ENCODE measurements at places on chromosomes 16 and 17.

GRCh38 chr16:31382485-31383161, 10.5 kb upstream of the ITGAD start:
- DNase-seq: no peak

DNA sequence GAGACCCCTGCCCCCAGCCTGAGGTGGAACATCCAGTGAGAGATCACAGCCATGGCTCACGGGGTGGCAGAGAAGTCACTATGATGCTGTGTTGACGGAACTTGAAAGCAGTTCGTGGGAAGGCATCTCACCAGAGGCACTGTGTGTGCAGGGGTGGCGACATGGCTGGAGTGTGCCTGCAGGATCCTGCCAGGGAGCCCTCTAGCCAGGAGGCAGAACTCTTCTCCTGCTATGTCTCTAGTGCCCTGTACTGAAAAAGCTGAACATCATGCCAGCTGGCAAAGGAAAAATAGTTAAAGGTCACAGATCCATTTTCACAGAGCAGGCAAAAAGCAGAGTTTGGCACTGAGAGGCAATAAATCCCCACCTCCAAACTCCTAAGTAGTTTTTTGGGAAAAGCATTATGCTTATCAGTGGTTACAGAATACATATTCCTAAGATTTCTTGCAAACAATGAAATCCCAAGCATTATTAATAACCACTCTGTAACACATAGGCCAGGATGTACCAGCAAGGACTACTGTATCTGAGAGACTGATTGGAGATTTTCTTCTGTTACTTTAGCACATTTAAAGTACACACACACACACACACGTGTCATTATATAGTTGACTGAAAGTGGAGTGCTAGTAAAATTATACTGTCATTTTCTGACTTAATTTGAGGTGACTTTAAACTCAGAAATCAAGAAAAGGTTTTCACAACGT, 36.8 kb downstream of the TNRC6C start:
- no peak for DNase-seq

DNA sequence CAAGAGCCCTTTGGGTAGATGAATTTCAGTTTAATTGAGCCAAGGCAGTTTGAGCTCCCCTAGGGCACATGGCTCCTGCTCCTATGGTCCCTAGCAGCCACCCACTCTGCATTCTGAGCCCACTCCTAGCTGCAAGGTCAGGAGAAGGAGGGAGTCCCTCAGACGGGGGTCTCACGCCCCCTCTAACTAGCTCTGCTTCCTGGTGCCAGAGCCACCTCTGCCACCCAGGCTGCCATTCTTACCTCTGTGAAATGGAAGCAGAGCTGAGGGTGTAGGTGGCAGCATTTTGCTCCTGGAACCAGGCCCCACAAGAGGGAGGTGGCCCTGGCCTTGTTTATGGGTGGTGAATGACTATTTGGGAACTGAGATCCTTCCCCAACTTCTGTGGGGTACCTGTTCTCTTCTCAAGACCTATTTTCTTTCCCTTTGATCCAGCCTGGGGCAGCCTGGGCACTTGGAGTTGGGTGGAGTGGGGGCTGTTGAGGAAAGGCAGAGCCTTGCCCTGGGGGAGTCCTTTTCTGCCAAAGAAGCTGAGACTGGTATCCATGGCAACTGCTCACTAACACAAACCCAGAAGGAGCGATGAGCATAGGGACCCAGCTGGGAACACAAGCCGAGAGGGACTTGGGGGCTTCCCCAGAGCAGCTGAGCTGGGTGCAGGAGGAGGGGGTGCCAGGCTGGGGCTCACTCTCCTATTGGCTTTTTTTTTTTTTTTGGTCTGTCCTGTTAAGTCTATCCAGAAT, 4.8 kb downstream of the SPNS2 start:
- no peak for DNase-seq

- no peak for DNase-seq
Measured at GRCh38 chr16:53872248-53873221, 168.6 kb downstream of the FTO start.

DNA sequence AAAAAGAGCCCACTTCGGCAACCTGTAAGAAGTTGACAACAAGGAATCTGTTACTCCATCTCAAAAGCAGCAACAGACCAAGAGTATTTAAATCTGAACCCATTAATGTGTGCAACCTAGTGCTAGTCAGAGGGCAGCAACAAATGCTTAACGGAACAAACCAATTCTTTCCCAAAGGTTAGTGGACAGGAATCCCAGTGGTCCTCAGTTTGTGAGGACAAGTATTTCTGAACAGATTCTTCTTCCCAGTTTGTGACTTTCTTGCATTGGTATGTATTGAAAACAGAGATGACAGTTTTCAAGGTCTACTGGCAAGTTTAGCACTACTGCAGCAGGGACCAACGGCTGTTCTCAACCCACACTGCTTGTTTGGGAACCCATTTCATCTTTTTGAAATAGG, 2.9 kb downstream of the RPL26 start:
- DNase-seq: no peak

- no peak for DNase-seq
Measured at GRCh38 chr16:72873853-72874252, 174.1 kb downstream of the ZFHX3 start.

GRCh38 chr16:83727018-83727417, 80.8 kb upstream of the HSBP1 start:
- DNase-seq: no peak

Data from T1000 (cell line).